ENCODE measurements at places on chromosomes 4 and X. TPM values are rescaled to one million over a fixed set of nuclear protein-coding genes. Genes with fewer than 3 reads are reported as not detected.

GRCh38 chr4:181661923-181662322, 581.3 kb upstream of the TENM3 start:
- no peak for DNase-seq

Gene STBD1
- 15.8 TPM for total RNA-seq

Gene SPANXN4
- not detected for total RNA-seq

DNA sequence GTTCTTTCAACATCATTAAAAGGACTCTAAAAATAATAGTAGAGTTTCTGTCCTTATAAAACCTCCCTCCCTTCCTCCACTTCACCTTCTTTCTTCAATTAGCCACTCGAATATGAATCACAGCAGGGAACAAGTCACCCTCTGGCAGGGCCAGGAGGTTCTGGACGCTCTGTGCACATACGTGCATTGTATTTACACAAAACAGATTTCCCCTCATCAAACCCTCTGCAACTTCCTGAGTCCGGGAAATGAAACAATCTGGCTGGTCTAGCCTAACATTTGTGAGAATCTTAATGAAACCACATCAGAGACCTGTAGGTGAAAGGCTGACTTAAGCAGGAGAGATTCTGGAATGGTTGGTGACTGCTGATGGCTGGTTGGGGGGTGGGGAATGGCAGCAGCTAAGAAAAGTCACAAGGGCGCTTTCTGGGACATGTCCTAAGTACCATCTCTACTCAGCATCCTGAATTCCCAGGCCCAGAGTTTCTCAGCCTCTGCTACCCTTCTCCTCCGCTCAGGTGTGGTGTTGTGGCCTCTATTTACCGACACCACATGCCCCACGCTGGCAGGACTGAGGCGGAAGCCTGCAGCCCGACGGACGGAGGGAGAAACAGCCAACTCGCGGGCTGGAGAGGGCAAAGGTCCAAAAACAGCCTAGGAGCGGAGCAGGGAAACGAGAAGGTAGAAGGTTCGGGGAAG, 1.0 kb downstream of the ZDHHC9 start:
- DNase-seq, result peak; percentile 19

DNA sequence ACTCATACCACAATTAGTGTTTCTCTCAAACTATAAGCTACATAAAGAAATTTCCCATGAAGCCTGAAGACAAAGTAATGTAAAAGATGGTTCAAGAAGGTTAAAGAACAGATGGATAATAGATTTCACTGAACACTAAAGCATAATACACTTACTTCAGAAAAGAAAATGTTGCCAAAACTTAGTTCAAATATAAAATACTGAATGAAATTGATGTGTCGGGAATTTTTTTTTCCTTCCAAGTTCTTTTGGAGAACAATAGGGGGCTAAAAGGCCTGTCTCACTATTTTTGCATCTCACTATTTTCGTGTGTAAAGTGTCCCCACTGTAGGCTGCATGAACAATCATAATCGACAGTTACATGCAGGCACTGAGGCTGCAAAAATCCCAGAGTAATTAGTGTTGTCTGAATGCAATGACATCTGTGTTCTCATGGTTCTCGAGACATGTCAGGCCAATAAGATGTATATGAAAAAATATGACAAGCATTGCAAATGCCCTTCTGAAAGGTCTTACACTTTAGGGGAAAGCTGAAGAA, 11.9 kb upstream of the MAB21L2 start:
- no peak for DNase-seq

GRCh38 chr4:19074036-19074435, 1052.5 kb upstream of the LCORL start:
- DNase-seq, result no peak

DNA sequence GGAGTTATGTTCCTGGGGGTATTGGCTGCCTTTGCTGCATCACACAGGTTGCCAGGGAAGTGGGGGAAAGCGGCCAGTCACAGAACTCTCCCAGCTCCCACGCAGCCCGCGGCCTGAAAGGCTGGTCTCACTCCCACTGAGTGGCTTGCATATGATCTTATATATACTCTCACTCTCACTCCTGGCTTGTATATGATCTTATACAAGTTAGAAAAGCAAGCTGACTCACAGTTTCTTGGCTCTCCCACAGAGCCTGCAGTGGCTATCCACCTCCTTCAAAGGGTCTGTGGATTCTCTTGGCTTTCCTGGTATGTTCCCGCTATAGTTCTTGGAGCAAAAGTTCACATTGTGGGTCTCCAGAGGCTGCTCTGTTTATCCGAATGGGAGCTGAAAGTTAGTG, 833.5 kb upstream of the GALNTL6 start:
- DNase-seq, result no peak

DNA sequence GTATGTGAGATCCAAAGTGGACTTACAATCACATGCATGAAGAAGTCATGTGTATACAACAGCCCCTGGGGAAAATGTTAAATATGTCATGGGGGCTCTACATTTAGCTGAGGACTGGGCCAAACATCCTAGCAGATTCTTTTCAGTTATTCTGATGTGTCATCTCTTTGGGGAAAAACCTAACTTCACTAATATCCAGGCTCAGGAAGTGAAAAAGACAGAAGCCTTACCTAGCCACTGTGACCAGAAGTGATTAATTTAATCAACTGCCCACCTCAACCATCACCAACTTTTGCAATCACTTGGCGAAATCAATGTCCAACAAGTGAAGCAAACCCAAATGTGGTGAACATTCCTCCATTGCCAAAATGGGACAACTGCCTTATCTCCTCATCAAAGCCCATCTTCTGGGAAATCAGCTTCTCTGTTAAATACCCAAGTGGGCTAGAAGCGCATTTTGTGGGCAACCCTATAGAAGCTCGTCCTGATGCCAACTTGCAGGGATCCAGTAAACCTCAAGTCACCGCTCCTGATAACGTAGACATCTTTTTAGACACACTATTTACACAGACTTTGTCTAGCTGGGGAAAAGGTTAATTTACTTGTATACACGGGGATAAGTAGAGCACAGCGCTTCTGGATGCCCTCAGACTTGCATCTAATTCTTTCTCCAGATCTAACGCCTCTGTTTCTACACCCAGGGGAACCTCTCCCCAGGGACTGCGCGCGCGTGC, 1.4 kb upstream of the HHIP start:
- DNase-seq, result no peak

Gene PASD1
- not detected for total RNA-seq

Measured in myocyte (in vitro differentiated cells).